SK-MEL-5 (cell line): ENCODE measurements at places on chromosomes 13 and 19.

- DNase-seq = no peak
These were observed 1.4 kb upstream of the SCEL start for GRCh38 chr13:77533875-77534788.

DNA sequence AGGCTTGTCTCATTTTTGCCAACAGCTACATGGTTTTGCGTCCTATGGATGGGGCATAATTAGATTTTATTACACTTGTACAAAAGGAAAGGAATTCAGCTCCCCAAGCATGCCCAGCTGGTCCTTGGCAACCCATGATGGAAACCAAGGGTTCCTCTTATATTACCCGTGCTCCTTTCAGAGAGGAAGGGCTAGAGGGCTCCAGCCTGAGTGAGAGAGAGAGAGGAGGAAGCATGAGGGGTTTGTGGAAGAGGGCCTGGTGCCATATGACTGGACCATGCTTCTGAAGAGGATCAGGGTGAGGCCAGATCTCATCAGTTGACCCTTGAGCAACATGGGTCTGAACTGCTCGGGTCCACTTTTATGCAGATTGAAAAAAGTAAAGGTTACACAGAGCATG lies 3.5 kb upstream of the RPS9 start:
- DNase-seq = no peak

- no peak for DNase-seq
These were observed 24.6 kb downstream of the OPA3 start for GRCh38 chr19:45560038-45560437.

DNA sequence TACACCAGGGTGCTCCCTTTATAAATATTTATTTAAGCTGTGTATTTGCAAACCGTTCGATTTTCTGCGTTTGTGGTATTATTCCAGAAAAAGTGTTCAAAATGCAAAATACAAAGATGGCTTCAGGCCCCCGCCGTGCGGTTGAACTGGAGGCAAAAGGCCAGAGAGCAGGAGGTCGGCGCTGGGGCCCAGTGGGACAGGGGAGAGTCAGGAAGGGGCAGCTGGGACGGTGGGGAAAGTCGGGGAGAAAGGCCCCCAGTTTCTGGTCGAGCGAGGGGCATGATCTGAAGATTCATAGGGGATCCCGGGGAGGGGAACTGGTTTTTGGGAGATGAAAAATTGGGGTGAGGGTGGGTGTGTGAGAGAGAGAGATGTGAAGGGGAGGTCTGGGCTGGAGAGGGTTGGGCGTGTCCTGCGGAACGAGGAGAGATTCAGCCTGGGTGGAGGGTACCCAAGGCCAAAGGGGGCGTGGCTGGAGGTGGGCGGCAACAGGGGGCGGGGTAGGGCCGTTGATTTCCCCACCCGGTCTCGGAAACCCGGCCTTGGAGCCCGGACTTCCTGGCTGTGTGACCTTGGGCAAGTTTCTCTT lies 678 bp downstream of the ISOC2 start:
- peak; percentile 76 for DNase-seq

DNA sequence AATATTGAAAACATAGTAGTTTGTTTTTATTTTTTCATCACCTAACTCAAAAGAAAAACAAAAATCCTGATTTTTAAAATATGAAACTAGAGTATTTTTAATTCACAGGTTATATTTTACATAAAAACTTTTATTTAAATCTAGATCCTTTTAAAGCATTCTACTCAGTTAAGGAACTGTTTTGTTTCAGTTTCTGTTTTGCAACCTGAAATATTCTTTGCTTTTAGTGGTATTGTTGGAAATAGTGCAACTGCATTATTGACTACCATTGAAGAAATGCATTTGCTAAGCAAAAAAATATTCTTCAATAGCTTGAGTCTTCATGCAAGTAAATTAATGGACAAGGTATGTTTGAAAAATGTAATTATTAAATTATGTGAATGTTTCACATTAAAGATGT lies 43.8 kb downstream of the COG6 start:
- DNase-seq = no peak

DNA sequence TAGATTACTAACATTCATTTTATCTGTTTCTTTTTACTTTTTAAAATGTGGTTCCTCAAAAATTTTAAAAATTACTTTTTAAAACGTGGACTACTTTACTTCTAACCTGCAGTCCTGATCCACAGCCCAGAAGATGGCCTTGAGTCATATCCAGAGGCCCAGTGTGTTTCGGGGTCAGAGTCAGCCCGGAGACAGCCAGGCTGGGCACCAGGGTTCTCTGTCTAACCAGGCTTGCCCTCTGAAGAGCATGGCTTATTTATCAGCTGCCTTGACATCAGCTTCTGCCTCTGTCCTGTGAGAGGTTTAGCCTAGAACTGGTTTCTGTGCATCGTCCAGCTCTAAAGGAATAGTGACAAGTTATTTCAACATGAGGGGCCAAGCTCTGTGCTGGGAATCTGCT lies 332.0 kb downstream of the FGF9 start:
- no peak for DNase-seq

DNA sequence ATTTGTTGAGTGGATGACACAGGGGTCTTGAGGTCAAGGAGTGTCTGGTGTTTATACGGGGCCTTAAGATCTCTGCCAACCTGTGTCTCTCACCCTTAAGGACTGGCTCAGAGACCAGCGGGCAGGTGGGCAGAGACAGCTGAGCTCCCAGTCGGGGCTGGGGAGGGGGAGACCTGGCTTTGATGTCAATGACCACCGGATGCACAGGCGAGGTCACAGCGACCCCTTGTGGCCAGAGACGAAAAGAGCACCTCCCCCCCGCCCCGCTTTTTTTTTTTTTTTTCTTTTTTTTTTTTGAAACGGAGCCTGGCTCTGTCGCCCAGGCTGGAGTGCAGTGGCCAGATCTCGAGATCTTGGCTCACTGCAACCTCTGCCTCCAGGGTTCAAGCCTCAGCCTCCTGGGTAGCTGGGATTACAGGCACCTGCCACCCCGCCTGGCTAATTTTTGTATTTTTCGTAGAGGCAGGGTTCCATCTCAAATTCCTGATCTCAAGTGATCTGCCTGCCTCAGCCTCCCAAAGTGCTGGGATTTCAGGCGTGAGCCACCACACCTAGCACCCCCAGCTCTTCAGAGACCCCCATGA lies 12.1 kb upstream of the KLK14 start:
- DNase-seq = peak; percentile 34

DNA sequence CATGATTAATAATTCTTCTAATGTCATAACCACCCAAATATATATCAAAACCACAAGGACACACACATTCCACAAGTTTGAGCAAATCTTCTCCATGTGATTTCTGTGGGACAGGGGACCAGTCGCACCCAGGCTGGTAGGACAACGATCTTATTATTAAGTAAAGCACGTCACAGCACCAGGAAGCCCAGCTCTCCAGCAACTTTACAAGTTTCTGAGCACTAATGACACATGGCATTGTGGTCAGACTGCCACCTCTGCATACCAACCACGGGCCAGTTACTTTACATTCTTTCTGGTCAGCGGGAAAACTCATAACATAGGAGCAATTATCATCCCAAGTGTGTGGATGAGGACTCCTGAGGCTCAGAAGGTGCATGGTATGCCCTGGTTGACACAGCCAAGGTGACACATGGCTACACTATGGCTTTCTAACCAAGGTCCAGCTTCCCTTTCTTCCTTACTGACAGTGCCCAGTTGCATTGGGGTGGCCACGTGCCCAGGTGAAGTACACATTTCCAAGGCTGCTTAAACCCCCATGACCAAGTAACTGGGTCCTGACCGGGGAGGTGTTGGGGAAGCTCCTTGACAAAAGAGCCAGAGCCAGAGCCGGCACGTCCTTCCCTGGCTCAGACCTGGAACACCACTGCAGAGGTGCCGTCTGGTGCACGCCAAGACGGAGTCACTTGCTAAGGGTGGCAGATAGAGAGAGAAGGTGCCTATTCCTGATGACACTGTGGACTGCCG lies 27.4 kb downstream of the LATS2 start:
- DNase-seq = peak; percentile 72

DNA sequence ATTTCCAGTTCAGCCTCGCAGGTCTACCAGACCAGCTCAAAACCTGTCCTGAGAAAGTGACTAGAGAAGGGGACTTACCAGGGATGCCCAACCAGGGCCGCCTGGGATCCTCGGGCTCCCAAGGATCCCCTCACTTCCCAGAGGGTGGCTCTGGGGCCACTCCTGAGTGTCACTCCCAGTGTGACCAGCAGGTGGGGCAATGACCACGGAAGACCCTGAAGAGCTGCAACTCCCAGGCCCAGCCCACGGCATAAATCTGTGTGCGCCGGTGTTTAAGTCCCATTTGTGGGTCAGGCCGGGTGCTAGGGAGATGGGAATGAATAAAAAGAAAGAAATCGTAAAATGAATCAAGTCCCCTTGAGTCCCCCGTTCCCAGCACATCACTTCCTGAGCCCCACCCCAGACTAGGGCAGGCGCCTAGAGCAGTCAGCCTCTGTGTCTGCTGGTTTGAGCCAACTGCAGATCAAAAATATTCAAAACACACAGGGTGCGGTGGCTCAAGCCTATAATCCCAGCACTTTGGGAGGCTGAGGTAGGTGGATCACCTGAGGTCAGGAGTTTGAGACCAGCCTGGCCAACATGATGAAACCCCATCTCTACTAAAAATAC lies 10.7 kb downstream of the PTGIR start:
- DNase-seq = peak; percentile 74
